Right lung (tissue), 10 donors: ENCODE measurements at places on chromosomes 5 and 9.
A peak's percentile ranks its signal among the peaks of the same experiment; 100 is the strongest.

- peak; percentile 58 for DNase-seq
Observed at GRCh38 chr9:133144142-133144903, 19.4 kb downstream of the GBGT1 start.

DNA sequence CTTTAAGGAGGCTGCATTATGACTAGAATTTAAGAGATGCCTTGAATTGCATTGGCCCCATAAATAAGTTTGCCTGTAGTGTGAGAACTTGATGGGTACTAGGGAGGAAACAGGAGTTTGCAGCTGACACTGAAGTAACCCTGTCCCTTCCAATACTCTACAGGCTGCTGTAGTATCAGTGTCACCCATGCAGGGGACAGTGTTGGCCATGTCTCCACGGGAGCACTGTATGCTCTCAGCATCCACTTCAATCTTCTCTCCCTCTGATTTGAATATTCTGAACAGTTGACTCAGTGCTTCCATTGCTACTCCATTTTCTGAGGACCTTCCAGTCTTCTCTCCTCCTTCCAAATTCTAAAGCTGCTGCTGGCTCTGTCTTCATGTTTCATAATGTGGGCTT lies 11.4 kb upstream of the IFNA14 start:
- DNase-seq, result no peak

GRCh38 chr9:133686642-133687575 lies 50.7 kb downstream of the DBH start:
- no peak for DNase-seq

DNA sequence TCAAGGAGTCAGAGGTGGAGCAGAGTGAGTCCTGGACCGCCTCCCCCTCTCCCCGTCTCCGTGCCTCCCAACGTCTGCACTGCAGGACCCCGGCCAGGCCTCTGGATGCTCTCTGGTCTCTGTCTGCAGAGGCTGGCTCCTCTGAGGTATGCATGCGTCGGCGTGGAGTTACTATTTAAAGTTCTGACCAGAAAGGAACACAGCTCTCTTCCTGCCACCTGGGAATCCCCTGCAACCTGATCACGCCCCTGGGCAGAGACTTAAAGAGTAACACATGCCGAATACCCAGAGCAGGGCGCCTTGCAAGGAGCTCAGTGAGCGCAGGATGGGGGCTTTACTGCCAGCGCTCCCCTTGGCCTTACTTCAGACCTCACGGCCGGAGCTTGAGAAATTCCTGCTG lies 16.0 kb downstream of the ANXA6 start:
- DNase-seq, result no peak

DNA sequence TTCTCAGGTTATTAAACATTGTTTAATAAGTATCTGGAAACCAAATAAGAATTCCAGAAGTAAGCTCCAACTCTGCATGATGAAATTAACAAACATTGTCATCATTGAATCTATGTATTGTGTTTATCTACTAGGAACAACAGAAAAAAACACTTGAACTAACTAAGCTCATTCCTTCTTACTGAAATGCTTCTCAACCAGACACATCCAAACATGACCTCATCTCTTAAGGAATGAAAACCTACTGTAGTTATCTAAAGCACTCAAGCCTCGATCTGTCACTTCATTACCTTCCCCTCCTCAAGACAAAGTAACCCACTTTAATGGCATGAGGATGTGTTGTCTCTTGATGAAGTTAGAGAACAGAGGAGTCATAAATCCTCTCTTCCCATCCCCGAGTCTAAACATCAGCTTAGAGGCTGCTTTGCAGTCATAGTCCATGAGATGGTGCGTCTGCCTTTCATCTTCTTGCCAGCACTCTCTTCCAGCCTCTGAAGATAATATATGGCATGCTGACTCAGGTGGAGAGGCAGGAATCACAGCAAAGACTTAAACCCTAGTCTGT lies 86.5 kb downstream of the CEMIP2 start:
- no peak for DNase-seq

- DNase-seq, result no peak
Observed at GRCh38 chr5:135985951-135986350, 31.2 kb upstream of the LECT2 start.

DNA sequence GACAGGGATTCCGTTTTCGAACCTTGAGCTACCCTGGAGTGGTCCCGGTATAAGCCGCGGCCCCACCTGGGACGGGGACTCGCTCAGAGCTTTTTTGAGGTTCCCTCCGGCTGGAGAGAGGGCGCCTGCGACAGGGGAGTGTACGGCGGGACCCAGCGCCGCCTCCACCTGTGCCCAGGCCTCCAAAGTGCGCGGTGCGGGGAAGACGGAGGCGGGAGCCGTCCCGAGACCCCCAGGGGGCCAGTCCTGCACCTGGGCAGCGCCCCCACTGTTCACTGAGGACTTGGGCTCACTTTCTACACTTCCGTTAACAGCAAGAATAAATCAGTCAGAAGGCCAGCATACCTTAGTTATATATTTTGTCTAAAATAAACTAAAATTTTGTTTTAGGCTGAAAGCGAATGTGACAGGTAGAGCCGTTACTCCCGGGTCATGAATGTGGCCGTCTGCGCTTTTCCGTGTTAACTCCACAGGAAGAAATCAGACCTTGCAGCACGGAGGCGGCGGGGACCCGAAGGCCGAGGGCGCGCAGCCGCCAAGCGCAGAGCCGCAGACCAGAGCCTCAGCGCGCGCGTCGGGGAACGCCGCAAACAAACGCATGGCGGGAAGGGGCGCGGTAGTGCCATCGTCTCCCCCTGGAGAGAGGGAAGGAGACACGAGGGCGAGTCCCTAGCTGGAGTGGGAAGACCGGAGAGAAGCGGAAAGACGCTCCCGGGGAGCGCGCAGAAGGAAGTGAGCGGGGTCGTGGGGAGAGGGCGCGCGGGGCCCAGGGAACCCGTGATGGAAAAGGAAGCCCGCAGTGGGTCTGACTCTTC lies 14.1 kb downstream of the TRIM7 start:
- DNase-seq, result no peak

GRCh38 chr9:130198501-130199179 lies 26.4 kb downstream of the NCS1 start:
- no peak for DNase-seq

GRCh38 chr5:106543330-106543729 lies 1127.4 kb downstream of the EFNA5 start:
- no peak for DNase-seq

DNA sequence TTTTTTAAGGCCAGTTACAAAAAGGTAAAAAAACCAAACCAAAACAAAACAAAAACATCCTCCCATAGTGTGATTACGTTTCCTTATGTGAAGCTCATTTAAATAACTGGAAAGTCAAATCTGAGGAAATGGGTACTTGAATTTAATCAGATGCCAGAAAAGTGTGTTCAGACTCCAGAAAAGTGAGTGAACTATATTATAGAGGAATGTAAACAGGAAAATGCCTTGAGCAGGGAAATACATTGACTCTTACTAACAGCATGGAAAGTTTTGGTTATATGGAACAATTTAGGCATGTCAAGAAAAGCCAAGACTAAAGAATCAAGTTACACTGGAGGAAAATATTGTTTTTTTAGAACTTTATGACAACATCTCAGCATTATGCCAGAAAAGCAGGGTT lies 37.8 kb upstream of the RNF20 start:
- no peak for DNase-seq

GRCh38 chr9:36142510-36143244 lies 6.1 kb downstream of the GLIPR2 start:
- DNase-seq, result no peak

DNA sequence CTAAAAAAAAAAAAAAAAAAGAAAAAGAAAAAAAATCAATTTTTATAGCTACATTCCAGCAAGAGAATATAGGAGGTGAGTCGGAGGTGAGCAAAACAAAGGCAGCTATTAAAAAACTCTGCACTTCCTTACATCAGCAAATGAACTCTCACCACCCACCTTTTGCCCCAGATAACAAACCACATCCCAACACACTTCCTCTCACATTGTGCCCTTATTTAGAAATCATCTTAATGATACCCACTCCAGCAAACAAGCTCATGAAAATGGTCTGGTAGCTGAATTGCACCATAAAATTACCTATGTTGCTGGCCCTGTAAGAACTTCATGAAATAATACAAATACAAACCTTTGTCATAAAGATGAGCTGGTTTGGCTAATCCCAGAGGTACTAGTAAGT lies 82.9 kb downstream of the CEMIP2 start:
- no peak for DNase-seq

DNA sequence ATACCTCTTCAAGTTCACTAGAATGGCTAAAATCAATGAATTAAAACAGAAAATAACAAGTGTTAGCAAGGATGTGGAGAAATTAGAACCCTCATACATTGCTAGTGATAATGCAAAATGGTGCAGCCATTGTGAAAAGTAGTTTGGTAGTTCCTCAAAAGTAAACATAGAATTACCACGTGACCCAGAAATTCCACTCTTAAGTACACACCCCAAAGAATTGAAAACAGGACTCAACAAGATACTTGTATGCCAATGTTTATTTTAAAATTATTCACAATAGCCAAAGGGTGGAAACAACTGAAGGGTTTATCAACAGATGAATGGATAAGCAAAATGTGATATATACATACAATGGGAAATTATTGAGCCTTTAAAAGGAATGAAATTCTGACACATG lies 70.3 kb downstream of the BARX1 start:
- DNase-seq, result no peak

GRCh38 chr5:141877356-141878185 lies 639 bp downstream of the PCDH1 start:
- DNase-seq, result peak; percentile 27

GRCh38 chr5:580436-580835 lies 31.7 kb upstream of the CEP72 start:
- no peak for DNase-seq
